ENCODE measurements at places on chromosomes 12 and 14.

GRCh38 chr12:65916991-65917695 is 92.9 kb downstream of the HMGA2 start:
- no peak for DNase-seq

- no peak for DNase-seq
Measured at GRCh38 chr12:124317400-124317799, 22.5 kb downstream of the RFLNA start.

GRCh38 chr12:90970911-90971310 is 15.9 kb upstream of the CCER1 start:
- no peak for DNase-seq

DNA sequence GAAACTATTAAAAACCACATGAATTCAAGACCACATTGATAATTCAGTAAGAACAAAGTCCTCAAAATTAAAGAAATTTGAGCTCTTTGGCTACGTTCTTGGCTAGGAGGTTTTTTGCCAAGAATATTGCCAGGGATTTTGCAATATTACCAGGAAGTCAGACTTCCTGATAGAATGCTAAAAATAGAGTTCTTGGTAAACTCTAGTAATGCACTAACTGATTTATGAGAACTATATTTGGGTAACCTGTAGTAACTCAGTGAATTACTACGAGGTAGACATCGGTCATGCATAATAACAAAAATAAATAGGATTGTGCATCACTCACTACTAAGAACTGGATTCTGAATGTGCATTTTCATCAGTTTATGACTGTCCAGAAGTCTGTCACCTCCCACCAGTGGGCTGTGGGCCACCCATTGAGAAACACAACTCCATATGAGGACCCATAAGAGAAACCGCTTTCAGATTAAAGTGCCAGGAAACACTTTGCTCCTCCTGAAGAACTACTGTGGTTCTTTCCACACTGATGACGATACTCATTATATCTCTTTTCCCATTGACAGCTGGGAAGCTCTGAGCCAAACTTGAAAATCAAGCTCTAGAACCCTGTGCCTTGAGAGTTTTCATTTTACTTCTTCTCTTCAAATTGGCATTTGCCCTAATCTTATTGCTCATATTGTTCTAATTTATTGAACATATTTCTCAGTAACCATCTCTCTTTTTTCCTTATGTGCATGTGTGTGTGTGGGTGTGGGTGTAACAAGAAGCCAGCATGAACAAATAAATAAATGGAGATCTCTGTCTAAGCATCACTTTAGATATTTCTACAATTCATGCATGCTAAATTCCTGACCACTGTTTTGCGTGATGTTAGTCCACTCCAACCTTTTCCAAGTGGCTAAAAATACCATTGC is 116.6 kb downstream of the BCL11B start:
- no peak for DNase-seq

DNA sequence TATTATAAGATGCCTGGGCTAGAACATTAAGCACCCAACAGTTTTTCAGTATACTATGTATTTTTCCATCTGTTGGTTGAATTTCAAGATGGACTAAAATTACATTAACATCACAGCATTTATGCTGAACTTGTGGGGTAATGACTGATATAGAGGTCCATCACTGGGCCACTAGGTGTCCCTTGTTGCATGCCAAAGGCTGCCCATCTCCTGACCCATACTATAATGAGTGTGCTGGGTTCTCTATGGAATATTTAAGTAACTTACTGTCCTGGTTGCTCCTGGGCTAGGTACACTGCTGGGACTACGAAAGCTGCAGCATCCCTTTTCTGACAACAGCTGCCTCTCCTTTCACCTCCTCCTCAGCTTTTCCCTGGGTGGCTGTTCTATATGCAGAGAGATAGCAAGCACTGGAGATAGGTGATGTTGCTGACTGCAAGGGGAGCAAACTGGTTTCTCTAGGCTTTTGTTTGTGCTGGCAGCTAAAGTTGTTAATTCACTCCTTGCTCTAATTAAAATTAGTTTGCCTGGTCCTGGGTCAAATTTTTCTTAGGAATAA is 138.6 kb upstream of the TRHDE start:
- DNase-seq: no peak

DNA sequence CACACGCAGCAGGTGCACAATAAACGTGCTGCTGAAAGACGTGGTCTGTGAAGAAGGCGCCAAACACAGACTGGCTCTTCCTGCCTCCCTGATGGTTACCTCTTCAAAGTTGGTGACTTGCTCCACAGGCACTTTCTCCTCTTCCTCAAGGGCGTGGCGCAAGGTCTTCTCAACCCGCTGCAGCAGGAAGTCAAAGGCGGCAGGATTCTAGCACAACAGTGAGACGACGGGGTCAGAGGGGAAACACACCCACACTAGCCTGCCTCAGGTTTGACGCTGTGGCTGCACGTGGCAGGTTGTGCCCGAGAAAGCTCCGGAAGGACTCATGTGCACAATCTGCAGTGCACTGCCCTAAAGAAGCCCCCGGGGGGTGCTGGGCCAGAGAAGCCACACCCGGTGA is 15.0 kb downstream of the POLE start:
- DNase-seq: no peak

DNA sequence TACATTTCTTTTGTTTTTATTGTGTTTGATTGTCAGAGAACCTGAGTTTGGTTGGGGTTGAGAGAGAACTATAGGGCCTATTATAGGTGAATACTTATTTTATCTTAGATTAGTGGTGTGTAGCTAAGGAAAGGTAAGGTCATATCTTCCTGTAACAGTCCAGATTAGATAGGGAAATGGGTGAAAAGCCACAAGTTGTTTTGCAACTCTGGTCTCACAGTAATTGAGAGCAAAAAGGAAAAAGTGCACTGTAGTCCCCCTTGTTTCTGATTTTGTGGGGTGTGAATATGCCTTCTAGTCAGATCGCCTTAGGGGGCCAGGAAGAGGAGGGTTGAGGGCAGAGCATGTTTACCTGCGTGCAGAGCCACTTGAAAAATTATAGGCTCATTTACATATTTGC is 8.9 kb downstream of the MSRB3 start:
- no peak for DNase-seq

DNA sequence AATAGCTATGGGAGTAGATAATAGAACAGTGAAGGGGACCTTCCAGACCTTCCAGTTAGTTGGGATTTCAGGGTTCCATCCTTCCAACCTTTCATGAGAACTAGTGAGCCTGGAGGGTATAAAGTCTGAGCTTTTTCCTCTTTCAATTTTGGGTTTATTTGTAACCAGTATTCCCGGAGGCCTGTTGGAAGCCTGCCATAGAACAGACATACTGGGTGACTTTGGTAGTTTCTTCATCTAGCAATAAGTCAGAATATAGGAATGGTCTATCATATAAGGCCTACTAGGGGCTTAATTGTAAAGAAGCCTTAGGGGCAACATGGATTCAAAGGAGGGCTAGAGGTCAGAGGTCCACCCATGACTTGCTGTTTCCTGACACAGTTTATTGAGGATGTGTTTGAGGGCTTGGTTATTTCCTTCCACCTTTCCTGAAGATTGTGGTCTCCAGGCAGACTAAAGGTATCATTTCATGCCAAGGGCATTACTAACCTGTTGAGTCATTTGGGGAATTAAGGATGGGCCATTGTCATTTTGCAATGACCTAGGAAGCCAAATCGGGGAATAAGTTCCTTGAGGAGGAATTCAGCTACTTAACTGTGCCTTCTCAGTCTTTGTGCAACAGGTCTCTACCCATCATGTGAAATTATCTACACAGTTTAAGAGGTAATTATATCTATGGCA is 410.3 kb downstream of the SLC6A15 start:
- no peak for DNase-seq

DNA sequence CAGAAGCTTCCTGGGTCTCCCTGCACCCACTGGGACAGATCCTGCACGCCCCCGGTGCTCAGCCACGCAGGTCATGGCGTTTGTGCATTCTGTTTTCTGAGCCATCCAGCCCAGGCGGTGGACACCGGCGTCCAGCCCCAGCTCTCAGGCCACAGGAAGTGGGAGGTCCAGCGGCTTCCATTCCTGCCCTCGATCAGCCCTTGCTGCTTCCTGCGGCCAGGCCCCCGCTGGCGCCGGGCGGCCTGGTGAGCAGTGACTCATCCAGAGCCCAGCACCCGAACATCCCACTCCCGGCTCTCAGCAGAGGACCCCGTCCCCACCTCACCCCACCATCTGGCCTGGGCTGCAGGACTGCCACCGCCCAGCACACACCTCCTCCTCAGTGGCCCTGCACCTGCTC is 18.0 kb upstream of the NUDT14 start:
- no peak for DNase-seq

DNA sequence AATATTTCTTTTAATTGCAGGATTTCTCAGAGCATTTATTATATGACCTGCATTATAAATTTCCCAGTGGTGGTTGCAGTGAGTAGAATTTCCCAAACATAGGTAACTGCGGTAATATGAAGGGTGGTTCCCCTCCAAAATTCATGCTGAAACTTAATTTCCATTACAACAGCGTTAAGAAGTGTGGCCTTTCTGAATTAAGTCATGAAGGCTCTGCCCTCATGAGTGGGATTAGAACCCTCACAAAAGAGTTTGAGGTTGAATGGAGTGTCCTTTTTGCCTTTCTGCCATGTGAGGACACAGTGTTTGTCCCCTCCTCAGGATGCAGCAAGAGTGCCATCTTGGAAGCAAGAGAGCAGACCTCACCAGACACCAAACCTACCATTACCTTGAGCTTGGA is 233.6 kb downstream of the KTN1 start:
- no peak for DNase-seq

- no peak for DNase-seq
Measured at GRCh38 chr12:14621826-14622225, 54.1 kb upstream of the PLBD1 start.

All from fibroblast of the conjunctiva (primary cell).